CD4-positive, alpha-beta T cell treated with Interleukin-6 for 4 hours (primary cell): ENCODE measurements at places on chromosomes 13 and 19.

- no peak for DNase-seq
Measured at GRCh38 chr19:3694361-3695123, 5.7 kb downstream of the PIP5K1C start.

- no peak for DNase-seq
Measured at GRCh38 chr13:64992314-64992713, 2237.8 kb downstream of the PCDH9 start.

DNA sequence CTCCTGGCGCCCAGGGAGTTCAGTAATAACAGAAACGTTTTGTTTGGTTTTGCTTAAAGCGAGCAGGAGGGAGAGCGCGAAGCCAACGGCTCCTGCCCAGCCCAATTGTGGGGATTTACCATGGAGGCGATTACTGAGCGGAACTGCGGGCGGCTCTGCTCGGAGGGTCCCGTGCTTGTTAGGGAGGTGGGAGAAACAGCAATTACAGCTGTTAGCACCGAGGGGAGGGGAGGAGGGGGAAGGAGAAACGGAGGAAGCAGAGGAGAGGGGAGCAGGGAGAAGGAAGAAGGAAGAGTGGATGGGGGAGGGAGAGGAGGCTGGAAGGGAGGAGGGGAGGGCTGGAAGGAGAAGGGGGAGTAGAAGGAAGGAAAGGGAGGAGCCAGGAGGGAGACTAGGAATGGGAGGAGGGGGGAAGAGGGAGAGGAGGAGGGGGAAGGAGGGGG is 7.7 kb upstream of the ONECUT3 start:
- no peak for DNase-seq

DNA sequence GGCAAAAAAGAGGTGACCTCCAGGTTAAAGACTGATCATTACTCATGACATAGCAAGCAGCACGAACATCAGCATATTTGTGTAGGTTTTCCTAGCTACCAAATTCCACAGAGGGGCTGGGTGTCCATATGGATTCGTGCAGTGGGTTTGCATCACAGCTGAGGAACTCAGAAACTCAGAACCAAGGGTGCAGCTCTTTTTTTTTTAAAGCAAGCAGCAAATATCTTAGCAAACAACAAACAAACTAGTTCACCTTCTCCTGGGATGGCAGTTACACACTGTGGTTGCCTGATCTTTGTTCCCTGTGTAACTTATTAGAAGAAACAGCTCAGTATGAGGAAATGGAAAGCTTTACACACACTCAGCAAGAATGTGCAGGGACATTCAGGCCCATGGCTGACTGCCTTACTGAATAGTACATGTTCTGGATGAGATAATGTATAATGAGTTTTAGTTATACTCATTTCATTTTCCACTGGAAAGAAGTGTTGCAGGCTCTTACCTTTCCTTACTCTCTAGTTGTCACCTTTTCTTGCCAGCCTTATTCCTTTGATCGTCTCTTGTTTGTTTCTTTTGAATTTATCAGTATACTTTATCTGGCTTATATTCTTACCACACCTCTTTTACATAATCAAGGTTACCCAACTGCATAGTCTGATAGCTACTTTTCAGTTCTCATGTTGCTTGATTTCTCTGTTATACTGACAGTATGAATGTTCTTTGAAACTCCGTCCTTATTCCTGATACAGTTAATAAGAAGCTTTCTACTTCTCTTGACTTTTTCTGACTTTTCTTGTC is 4.3 kb downstream of the NDFIP2 start:
- no peak for DNase-seq

DNA sequence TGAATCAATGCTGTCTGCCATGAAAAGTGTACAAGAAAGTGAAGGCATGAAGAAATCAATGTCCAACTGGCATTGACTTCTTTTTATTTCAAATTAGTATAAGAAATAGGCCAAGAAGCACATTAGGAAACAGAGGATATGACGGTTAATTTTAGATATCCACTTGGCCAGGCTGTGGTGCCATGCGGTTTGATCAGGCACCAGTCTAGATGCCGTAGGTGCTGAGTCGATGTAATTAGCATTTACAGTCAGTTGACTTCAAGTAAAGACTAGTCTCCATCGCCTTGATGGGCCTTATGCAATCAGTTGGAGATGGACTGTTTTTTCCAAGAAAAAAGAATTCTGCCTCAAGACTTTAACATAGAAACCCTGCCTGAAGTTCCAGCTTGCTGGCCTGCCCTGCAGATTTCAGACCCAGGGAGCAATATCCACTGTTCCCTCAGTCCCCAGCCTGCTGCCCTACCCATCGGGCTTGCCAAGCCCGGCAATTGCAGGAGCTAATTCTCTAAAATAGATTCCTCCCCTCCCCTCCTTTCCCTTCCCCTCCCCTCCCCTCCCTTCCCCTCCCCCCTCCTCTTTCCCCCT is 120.5 kb upstream of the PEG3 start:
- no peak for DNase-seq

GRCh38 chr13:90171649-90172048 is 1175.8 kb upstream of the MIR17HG start:
- DNase-seq, result no peak

DNA sequence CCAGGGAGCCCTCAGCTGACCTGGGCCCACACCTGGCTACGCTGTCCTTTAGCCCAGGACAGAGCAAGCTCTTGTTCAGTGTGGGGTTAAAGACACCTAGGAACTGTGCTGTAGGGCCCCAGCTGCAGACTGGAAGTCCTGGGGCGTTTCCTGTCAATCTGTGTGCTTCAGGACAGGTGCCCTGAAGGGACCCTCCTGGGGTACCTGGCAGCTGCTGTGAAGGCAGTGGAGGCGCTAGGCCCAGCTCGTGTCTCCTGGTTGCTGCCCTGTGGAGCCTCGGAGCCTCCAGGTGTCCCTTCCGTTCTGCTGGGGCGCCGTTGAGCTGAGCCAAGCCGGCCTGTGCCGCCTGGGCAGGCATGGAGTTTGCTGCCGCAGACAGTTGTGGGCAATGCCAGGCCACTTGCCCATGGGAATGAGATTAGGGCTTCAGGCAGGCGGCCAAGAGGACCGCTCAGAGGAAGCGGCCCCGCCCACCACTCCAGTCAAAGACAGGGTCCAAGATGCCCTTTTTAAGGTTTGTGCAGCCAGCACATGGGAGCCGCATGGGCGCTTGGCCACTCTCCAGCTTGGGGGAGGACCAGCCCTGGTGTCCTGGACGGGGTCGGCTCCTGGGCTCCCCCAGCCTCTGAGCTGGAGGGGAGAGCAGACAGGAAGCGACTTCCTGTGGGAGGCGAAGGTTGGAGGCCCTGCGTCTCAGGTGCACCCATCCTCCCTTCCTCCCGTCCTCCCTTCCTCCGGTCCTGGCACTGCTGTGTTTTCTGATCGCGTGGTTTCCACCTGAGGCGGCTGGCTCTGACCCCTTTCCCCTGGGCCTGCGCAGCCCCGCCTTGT is 4.0 kb downstream of the PTBP1 start:
- DNase-seq, result peak; percentile 41

GRCh38 chr13:33052506-33053280 is 36.5 kb downstream of the KL start:
- no peak for DNase-seq

DNA sequence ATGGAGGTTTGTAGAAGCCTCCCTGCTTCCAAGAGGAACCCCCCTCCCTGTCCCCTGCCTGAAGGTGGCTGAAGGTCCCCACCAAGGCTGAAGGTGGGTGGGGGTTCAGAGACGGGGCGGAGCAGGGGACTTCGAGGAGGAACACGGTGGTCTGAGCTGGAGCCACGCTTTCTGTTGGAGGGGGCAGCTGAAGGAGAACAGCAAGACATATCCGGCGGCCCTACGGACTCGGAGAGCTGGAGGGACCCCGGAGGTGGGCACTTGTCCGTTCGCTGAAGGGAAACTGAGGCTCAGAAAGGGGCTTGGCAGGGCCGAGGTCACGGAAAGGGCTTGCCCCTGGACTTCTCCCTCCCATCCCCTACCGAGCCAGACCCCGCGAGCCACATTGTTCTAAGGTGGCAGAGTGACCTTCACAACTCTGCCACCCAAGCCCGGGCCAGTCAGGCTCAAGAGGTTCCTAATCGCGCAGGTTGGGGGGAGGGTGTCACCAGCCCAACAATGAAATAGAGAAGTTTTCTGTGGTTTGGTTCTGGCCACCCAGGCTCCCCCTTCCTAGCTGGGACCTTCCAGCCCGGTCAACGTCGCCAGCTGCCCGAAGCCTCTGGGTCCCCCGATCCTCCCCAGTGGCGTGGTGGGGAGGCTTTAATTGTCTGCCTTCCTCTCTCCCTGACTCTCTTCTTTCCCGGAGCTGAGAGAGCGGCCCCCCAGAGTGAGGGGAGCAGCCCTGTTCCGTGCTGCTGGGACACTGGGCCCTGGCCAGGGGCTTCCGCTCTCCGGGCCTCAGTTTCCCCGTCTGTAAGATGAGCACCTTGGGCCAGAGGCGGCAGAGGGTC is 15.5 kb upstream of the KCNN1 start:
- no peak for DNase-seq

- no peak for DNase-seq
Measured at GRCh38 chr13:30276178-30276577, 31.2 kb downstream of the KATNAL1 start.

GRCh38 chr13:103250071-103250470 is 183.9 kb upstream of the SLC10A2 start:
- no peak for DNase-seq

- DNase-seq, result peak; percentile 19
Measured at GRCh38 chr13:102402290-102402689, 442 bp upstream of the FGF14 start.
